ENCODE measurements at places on chromosomes 1 and 21.
A peak's percentile ranks its signal among the peaks of the same experiment; 100 is the strongest.

GRCh38 chr1:39413902-39414528 lies 77.4 kb upstream of the BMP8A start:
- DNase-seq = no peak

DNA sequence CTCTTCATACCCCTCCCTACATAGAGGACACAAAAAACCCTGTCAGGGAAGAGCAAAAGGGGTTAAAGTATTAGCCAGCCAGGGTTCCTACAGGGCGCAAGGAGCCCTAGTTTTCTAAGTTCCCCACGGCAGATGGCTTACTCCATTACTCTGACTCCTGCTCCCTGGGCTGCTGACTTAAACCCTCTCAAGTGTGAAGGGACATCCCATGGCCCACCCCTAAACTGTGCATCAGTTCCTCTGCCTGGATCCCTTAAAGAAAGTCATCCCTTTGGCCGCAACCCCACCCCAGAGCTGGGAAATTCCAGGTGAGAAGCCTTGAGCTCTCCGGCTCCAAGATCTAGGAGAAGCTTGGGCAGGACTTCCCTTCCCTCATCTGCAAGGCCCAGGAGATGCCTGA lies 236.0 kb downstream of the TOMM20 start:
- DNase-seq = no peak

DNA sequence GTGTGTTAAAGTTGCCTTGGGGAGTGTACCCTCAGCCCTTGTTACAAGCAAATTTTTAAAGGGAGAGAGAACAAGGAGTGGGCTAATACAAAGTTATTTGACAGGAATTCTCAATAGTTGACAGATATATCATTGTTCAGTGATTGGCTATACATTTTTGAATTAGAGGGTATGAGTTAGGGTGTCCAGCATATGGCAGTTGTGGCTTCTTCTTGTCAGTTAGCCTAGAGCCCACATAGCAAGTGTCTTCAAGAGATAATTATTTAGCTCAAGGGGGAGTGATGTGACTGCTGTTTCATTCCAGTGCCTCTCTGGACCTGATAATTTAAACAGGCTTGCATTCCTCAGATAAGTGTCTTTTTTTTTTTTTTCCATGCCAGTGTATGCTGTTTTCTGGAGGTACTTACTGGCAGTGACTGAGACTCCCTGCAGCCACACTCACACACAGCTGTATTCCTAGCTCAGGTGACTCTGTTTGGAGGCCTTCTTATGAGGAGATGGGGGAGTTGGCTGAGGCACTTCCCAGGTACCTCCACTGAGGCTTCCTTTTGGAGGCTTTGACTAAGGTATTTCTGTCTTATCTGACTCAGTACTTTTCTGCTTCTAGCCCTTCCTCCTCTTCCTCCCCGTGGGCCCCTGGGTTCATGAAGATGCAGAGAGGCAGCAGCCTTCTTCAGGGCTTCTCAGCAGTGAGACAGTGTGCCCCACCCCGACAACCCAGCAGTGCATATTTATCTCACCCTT lies 32.3 kb downstream of the IVNS1ABP start:
- no peak for DNase-seq

DNA sequence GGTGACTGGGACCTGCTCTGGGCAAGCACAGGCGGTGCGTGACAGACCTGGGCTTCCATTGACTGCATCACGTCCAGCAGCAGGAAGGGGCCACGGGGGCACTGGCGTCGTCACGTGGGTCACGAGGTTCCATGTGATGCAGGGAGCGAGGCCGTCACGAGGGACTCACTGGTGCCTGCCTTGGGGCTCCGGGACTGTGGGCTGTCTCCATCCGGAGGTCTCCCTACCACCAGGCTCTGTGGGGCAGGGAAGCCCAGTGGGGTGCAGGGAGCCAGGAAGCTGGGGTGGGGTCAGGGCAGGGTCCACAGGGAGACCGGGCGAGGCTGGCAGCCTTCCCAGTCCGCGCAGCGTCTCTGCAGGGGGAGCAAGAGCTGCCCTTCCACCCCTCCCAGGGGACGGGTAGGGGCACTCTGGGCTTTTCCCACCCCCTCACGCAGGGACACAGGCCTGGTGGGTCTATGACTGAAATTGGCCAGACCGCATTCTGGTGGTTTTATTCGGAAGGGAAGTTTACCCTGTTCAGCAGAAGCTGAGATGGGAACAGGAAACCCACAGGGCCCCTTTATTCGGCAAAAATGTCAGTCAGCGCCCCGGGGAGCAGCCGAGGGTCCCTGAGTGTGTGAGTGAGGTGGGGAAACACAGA lies 416 bp upstream of the TNFRSF14 start:
- peak; percentile 69 for DNase-seq

GRCh38 chr1:50978144-50978851 lies 8.3 kb downstream of the CDKN2C start:
- peak; percentile 6 for DNase-seq

GRCh38 chr1:247180581-247180980 lies 8.8 kb upstream of the ZNF124 start:
- no peak for DNase-seq

GRCh38 chr21:31660591-31660990 lies 1.1 kb downstream of the SOD1 start:
- no peak for DNase-seq

- DNase-seq = no peak
Measured at GRCh38 chr1:39576016-39576657, 453 bp downstream of the PABPC4 start.

DNA sequence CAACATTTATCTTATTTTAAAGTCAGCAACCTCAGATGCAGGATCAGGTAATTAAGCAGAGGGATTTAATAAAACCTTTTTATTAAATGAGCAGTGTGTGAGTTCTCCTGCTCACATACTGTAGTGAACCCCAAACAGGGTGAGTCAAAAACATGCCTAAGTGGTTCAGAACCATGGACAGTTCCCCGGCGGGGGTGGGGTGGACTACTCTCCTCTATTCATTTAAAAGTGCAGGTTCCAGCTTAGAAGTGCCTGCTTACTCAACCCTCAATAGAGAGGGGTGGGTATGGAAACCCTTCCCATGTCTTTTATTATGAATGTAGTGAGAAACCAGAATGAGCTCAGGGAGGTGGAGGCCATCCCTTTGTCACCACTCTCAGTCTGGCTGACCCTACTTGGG lies 397.9 kb downstream of the HHAT start:
- DNase-seq = no peak

GRCh38 chr1:97277891-97278654 lies 556.5 kb downstream of the PTBP2 start:
- no peak for DNase-seq

- no peak for DNase-seq
Measured at GRCh38 chr1:151989211-151989862, 4.3 kb downstream of the S100A10 start.

- no peak for DNase-seq
Measured at GRCh38 chr1:14755518-14756252, 157.2 kb downstream of the KAZN start.

DNA sequence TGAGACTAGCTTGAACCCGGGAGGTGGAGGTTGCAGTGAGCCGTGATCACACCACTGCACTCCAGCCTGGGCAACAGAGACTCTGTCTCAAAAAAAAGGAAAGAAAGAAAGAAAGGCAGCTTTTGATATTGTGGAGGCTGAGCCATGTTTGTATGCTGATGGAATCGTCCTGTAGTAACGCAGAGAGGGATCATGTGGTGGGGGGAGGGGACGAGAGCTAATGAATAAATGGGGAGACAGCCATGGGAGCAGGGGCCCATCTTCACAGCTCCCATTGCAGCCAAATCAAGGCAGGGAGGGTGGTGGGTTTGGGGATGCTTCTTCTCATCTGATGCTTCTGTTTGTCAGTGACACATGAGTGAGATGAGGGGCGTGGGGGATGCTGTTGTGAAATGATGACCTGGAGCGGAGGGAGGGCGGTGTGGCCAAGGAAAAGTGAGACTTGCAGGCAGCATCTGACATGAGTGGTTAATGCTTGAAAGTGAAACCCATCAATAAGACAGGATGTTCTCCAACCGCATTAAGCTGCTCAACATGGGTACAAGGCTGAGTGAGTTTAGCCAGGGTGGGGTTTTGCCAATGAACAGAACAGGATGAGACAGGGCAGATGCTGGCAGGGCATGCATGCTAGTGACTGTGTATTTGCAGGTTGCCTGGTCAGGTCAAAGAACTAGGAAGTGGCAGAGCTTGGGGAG lies 16.7 kb downstream of the SPATA21 start:
- peak; percentile 61 for DNase-seq

DNA sequence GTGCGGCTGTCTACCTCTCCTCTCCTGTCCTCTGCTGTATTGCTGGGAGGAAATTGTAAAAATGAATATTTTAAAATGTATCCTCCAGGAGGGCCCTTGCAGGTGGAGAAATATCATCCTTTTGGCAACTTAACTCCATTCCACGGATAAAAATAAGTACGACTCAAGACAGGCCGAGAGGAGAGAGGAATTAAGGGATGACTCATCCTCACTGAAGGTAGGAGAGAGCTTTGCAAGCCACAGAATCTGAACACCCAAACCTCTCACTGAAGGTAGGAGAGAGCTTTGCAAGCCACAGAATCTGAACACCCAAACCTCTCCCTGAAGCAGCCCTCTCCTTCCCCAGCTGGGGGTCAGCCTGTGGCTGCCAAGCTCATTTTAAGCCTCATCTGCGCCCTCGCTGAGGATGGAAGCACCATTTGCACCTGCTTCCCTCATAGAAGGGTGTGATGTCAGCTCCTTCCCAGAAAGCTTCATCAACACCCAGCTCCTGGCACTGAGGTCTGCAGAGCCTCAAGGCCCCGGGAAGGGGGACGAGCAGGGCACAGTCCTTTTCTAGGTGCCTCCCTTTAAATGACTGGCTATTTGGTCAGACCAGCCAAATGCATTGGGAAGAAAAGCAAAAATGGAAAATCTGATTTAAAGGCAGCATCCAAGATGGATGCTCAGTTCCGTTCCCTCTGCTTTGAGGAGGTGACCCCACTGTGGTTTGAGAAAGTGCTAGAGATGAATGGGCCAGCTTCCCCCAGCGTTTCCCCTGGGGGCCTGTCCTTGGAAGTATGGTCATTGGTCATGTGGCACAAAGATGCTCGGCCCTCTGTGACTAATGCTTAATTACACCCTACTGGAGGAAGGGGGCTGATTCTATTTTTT lies 12.9 kb upstream of the SELENON start:
- no peak for DNase-seq

GRCh38 chr1:195428927-195429326 lies 1179.3 kb downstream of the KCNT2 start:
- DNase-seq = no peak

DNA sequence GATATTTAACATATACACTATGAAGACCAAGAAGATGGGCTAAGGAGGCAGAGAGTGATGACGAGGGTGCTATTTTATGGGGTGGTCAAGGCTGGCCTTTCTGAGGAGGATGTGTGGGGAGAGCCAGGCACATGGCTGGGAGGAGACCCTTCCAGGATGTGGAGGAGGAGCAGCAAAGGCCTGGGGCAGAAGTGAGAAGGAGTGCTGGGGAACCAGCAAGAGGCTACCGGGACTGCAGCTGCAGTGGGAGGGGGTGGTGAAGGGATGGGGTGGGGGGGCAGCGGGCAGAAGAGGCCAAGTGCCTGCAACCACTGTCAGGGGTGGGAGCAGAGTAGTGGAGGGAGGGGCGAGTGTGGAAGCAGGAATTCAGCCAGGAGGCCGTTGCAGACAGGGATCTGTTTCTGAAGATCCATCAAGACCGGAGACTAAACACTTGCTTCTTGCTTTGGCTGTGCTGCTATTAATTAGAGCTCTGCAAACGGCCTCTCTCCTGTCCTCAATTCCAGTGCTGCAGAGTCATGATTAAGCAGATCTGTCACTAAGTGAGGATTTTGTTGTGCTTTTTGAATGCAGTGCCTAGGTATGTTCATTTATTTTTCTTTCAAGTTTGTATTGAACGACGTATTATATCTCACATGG lies 89.9 kb downstream of the IER5 start:
- no peak for DNase-seq

- no peak for DNase-seq
Measured at GRCh38 chr1:228272831-228273571, 65.2 kb downstream of the OBSCN start.

GRCh38 chr1:183876309-183876708 lies 71.4 kb downstream of the RGL1 start:
- DNase-seq = no peak

- DNase-seq = no peak
Measured at GRCh38 chr1:57874418-57874877, 450.6 kb upstream of the DAB1 start.

DNA sequence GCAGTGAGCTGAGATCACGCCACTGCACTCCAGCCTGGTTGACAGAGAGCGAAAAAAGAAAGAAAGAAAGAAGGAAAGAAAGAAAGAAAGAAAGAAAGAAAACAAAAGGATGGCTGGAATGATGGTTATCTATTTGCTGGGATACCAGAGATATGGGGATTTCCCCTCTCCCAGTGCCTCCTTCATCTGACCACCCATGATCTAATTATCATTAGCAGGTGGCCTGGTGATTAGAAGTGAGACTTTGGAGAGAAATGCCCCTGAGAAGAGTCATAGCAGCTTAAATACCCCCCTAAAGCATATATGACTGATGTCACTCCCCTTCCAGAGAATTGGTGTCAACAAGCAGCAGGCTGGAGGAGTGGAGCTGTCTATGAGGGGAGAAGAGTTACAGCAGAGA lies 1.3 kb upstream of the NPPB start:
- no peak for DNase-seq

GRCh38 chr1:86487131-86487810 lies 18.5 kb downstream of the CLCA1 start:
- DNase-seq = no peak

DNA sequence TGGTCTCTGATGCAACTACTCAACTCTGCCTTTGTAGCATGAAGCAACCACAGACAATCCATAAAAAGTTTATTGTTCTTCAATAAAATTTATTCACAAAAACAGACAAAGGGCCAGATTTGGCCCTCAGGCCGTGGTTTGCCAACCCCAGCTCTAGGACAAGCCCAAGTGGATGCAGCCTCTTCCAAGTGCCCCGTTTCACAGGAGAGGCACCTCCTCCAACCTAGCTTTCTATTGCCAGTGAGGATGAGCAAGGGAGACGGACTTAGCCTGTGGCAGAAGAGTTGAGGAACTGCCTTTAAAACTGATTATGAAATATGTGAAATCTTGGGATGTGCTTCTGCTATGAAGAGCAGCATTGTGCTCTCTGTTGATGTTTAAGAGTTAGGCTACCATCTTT lies 105.4 kb downstream of the PSMG1 start:
- DNase-seq = no peak

- DNase-seq = no peak
Measured at GRCh38 chr1:109910963-109911798, 532 bp downstream of the CSF1 start.

DNA sequence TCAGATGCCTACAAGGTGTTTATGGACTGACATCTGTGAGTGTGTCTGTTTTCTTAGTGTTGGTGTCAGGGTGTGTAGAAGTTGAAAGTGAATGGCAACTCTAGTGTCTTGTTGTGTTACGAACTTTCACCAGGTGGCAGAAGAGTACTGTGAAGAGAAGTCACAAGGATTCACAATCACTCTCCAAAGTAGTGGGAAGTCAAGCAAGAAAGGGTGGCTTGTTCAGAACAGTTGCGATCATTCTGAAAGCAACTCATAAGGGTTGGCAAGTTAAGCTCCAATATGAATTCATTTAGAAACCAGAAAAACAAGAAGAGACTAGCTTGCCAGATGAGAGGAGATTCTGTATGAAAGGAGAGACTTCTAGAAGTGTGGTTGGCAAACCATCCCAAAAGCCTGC lies 86.1 kb downstream of the FASLG start:
- no peak for DNase-seq
